ENCODE measurements at places on chromosomes 5 and 9.

GRCh38 chr5:169171515-169171914 is 129.4 kb downstream of the SLIT3 start:
- DNase-seq, result no peak

- DNase-seq, result no peak
These were observed 32.4 kb downstream of the GOLGA2 start for GRCh38 chr9:128243215-128244018.

GRCh38 chr5:95923918-95924544 is 37.6 kb downstream of the ELL2 start:
- no peak for DNase-seq

DNA sequence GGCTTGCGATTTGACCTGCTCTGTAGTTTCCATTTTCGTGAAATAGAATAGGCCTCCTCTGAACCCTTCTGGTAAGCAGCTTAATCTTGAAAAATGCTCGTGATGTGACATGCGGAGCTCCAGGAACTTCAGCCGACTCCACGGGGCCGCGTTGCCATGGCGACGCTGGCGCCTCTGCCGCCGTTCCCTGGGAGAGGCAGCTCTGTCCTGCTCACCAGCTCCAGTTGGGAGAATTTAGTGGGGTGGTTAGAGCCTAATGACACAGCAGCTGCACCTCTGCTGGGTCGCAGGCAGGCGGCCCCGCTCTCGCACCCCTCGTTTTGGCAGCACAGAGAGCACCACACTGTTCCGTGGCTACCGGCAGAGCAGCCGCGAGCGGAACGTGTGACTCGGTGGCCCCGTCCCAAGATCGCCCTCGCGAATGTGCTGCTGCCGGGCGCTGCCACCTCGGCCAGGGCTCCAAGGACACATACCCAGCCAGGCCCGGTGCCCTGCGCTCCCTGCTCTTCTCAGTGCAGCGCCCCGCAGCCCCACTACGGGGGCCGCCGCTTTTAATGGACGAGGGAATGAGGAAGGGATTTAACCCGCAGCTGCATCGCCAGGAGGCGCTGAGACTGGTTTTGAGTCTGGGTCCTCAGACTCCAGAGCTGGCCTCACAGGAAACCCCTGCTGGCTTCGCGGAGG is 131.2 kb upstream of the LMX1B start:
- DNase-seq, result no peak

DNA sequence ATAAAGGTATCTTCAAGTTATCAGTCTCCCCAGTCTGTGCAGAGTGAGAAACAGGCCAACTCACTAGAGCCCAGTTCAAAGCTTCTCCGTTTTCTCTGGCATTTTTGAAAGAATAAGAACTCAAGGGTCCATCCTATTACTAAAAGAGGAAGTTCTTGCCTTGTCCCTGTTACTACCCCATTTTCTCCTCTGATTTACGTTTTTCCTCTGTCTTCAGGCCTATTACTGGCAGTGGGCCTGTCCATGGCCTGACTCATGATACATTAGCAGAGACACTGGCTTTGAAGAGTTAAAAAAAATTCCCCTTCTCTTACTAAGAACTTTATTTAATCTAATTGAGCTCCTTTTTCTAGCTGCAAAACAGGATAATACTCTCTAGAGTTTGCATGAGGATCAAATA is 624.0 kb upstream of the KLF4 start:
- no peak for DNase-seq

- no peak for DNase-seq
These were observed 119.3 kb downstream of the NR2F1-AS1 start for GRCh38 chr5:93461756-93462155.

DNA sequence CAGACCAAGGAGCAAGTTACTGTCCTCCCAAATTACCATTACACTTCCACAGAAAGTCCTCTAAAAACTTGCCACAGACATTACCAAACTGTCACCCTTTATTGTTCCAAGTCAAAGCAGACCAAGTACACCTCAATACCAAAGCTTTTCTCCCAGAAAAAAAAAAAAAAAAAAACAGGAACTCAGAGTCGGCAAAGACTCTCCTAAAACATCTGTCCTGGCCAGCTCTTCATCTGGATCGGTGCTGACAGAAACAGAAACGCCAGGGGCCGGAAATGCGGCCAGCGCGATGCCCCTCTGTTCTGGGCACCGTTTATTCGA is 718 bp downstream of the DEPDC1B start:
- no peak for DNase-seq

DNA sequence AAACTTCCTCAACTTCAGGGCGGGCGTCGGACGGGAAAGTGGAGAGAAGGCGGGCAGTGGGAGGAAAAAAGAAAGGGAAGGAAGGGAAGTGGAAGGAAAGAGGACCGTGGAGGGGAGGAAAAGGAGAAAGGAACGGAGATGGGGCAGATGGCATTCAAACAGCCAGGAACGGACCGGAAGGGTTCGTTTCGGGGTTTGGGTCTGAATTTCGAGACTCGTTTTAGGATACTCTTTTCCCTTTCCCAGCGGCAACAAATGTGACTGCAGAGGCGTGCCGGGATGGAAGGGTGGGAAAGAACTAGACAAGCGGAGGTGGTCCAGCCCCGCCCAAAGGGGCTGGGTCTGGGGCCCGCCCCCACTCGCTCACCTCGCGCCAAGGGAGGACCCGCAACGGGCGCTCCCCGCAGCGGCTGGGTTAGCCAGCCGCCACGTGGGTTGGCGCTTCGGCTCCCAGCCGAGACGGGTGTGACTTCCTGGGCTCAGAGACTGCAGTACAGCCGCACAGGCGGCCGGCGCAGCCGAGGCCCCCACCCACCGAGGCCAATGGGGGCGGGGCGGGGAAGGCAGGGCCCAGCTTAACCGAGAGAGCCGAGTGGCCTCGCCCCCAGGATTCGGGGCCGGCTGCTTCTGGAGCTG is 2.7 kb downstream of the VCAN start:
- no peak for DNase-seq

- DNase-seq, result no peak
These were observed 68.0 kb downstream of the POU5F2 start for GRCh38 chr5:93673316-93673954.

DNA sequence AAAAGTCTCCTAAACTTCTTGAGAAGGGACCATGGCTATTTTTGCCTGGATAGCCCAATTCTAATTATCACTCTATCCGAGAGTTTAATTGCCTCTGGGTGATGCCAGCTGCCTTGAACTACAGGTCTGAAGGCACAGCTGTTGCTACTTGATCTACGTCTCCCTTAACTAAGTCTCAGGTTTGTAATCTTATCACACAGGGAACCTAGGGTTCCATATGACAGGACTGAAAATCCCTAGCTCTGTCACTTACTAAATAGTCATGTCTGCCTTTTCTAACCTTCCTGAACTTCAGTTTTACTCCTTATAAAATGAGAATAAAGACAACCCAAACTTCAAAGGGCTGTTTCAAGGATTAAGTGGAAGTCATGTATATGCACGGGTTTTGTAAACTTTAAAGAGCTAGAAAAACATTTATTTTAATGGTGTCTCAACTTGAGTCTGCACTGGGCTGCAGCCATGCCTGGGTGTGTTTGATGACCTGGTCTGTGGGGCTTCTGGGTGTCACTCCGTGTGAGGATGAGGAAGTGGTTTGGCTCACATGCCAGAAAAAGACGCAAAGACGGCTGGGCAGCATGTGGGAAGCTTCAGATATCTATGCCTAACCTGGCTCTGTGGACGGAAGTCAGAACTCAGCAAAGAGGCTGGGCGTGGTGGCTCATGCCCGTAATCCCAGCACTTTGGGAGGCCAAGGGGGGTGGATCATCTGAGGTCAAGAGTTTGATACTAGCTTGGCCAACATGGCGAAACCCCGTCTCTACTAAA is 129.3 kb upstream of the SLC44A1 start:
- DNase-seq, result no peak

GRCh38 chr5:5025098-5025773 is 114.9 kb upstream of the ADAMTS16 start:
- no peak for DNase-seq
